Activated CD4-positive, alpha-beta T cell treated with anti-CD3 and anti-CD28 coated beads for 1 hour (primary cell): ENCODE measurements at places on chromosomes 4 and X.
A peak's percentile ranks its signal among the peaks of the same experiment; 100 is the strongest.

- DNase-seq = peak; percentile 26
Observed at GRCh38 chrX:72100824-72101351, 30.8 kb downstream of the RTL5 start.

DNA sequence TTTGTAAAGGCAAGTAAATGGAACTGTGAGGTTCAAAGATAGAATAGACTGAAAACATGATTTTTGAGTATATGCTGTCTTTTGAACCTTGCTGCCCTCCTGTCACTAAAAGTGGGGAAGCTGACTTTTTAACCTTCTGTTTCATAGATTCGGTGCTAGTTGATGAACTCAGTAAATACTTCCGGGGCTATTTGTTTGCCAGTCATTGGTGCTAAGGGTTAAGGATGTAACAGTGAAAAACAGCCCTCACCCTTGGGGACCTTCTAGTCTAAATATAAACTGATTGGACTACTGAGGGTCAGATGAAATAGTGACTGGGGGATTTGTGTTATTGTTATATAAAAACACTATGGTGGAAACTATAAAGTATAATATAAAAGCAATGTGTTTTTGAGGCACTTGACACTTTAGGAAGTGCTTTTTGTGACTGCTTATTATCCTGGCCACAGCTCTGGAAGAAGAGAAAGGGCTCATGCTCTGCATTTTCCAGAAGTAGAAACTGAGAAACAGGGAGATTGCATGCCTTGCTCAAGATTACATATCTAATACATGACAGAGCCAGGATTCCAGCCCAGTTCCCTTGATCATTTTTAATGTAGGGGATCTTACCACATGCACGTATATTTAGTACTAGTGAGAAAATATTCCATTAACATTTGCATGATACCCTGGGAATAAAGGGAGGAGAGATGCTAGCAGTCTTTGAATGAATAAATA lies 3.9 kb downstream of the BST1 start:
- DNase-seq = no peak

- no peak for DNase-seq
Observed at GRCh38 chrX:138925330-138925729, 213.8 kb upstream of the FGF13 start.

DNA sequence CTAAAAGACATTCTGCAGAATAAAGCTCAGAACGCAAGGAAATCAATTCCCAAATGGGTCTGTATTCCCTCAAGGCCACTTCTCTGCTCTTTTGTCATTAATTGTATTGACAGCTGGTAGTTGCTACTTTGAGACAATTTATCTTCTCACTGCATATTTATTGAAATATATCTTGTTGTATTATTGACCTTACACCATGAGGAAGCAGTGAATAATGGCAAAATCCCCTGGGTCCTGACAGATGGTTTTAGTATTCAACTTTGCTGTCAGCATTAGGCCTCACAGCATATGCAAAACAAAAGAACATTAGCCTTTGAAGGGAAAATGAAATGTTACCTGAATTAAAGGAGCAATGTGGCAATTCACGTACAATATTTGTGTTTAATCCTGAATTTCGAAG lies 406.1 kb upstream of the TRAM1L1 start:
- DNase-seq = no peak

DNA sequence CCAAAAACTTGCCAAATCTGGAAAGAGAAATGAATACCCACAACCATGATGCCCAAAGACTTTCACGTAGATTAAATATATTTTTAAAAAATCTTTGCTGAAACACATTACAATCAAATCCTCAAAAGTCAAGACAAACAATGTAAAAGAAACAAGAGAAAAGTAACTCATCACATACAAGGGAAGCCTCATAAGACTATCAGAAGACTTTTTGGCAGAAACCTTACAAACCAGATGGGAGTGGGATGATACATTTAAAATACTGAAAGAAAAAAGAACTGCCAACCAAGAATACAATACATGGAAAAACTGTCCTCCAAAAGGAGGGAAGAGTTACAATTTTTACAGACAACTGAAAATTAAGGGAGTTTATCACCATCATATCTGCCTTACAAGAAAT lies 319.0 kb upstream of the INTU start:
- no peak for DNase-seq

- DNase-seq = no peak
Observed at GRCh38 chr4:649293-649625, 23.9 kb downstream of the PDE6B start.

- DNase-seq = no peak
Observed at GRCh38 chrX:10165580-10166247, 8.9 kb downstream of the CLCN4 start.

DNA sequence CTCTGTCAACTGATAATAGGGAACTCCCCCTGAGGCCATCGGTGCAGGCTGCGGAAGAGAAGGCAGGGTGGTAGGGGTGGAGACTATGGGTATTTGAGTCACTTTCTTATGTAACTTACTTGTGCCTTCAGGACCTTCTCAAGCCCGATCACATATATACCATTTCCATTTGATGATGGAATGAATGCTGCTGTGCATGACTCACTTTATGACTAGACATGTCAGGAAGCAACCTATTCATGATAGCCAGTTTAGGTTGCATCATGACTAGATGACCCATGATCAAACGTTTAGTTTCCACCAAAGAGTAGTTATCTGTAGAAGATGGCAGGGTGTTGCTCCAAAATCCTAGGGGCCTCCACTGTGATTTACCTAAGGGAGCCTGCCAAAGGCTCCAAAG lies 435.5 kb downstream of the DTHD1 start:
- no peak for DNase-seq

DNA sequence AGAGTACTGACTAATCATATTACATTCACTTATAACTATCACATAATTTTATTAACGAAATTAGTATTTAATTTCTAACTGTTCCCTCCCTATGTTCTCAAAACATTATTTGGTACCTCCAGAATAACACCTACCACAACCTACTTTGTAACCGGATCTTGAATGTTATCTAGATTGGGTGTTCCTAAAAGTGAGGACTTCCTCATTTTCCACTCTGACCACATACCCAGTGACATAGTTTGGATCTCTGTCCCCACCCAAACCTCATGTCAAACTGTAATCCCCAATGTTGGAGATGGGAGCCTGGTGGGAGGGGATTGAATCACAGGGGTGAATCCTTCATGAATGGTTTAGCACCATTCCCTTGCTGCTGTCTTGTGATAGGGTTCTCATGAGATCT lies 21.8 kb downstream of the NR3C2 start:
- DNase-seq = no peak
